ENCODE measurements at places on chromosomes 6 and 20.

GRCh38 chr6:90444160-90444714 is 142.6 kb downstream of the MAP3K7 start:
- no peak for DNase-seq

- no peak for DNase-seq
Observed at GRCh38 chr6:134347885-134348805, 30.2 kb upstream of the SGK1 start.

GRCh38 chr20:9392892-9393857 is 121.2 kb upstream of the LAMP5 start:
- no peak for DNase-seq

GRCh38 chr6:166960609-166960978 is 4.2 kb upstream of the RNASET2 start:
- DNase-seq = no peak

- no peak for DNase-seq
Observed at GRCh38 chr6:56091159-56091869, 156.1 kb downstream of the COL21A1 start.

GRCh38 chr6:116672306-116672705 is 3.7 kb upstream of the ZUP1 start:
- no peak for DNase-seq

- no peak for DNase-seq
Observed at GRCh38 chr6:52925919-52926792, 16.7 kb upstream of the GSTA3 start.

DNA sequence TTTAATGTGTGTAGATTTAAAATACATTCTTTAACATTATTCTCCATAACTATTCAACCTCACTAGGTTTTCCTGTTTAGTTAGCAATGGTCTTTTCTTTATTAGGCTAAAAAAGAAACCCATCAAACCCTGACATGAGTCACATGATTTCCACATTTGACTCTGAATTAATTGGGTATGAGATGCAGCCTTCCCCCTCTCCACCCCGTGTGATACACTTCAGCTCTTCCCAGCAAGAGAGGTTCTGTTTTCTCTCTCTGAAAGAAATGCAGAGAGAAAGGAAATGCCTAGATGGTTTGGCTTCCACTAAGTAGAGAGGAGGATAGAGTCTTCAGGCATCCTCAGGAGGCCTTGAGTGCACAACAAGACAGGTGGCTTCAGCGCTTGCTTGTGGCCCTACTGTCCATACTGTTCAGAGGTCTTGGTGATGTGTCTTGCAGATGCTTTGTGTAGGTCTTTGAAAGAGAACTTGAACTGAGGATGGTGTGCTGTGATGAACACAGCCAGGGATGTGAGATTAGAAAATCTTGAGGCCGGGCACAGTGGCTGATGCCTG is 17.3 kb downstream of the FARS2 start:
- no peak for DNase-seq

DNA sequence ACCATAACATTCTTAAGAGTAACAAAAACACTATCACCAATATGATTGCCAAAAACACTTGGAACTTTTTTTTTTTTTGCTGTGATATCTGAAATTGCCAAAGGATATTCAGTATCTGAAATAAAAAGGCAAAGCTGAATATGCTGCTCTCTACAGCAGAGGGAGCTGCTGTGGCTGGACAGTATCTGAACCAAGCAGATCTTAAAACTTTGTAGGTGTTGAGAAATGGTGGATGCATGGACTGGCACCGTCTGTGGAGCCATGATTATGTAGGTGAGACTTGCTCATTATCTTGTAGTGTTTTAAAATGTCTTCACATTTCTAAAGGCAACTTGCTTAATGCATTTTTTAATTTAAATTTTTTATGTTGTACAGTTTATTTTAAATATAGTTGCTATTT is 9.2 kb downstream of the PDCD2 start:
- DNase-seq = no peak

- no peak for DNase-seq
Observed at GRCh38 chr20:31908424-31908823, 38.0 kb downstream of the TTLL9 start.

DNA sequence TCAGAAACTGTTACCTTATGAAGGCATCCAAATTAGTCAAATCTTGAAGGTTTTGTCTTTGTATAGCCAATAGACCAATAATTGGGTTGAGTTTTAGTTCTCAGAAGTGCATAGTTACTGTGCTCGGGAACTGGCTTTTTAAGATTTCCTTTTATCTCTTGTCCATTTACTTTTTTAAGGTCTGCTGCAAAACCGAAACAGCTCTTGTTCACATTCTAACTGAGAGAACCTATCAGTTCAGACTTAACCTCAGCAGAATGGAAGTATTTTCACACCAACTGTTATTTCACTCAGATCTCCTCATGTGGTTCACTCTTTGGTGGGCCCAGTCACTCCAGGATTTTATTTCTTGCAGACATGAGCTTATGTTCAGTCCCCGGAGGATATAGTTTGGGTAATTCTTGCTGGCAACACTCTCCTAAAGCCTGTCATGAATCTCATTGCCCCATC is 55.5 kb downstream of the TPBG start:
- DNase-seq = no peak

DNA sequence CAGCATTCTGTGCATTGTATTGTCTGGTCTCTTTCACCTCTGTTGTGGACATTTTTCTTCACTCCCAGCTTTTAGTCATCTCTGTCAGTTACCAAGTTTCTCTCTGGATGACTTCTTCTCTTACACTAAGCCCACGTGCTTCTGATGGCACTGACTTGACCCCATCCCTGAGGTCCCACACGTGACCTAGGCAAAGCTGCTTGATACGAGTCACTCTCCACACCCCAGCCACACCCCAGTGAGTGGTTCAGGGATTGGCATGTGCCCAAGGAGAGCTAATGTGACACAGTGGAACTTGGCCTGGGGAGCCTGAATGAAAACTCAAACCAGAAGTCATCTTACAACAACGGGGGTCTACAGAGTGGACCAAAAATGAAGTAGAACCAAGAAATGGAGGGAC is 32.2 kb downstream of the HTR1E start:
- no peak for DNase-seq

GRCh38 chr6:111952821-111953540 is 79.7 kb upstream of the FYN start:
- no peak for DNase-seq

- no peak for DNase-seq
Observed at GRCh38 chr20:61192337-61192950, 59.6 kb upstream of the CDH4 start.

All from stimulated activated CD4-positive, alpha-beta T cell treated with anti-CD3 and anti-CD28 coated beads, Interleukin-12 subunit alpha, Interleukin-12 subunit beta, amount 100 ng/mL, for 24 hours (primary cell).